NCI-H2171 (cell line): ENCODE measurements at places on chromosomes 3 and 15.
A peak's percentile ranks its signal among the peaks of the same experiment; 100 is the strongest.

GRCh38 chr15:31758126-31758525 lies 272.2 kb upstream of the CHRNA7 start:
- DNase-seq = no peak

DNA sequence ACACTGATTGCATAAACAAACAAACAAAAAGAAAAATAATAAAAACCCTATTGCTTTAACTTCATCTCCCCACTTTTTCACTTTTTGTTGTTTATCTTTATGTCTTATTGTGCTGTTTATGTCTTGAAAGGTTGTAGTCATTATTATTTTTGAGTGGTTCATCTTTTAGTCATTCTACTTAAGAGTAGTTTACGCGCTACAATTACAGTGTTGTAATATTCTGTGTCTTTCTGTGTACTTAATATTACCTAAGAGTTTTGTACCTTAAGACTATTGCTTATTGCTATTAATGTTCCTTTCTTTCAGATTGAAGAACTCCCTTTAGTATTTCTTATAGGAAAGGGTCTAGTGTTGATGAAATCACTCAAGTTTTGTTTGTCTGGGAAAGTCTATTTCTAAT lies 28.1 kb downstream of the TM4SF18 start:
- DNase-seq = no peak

- no peak for DNase-seq
Measured at GRCh38 chr15:52677593-52678467, 1.4 kb downstream of the ATOSA start.

- DNase-seq = no peak
Measured at GRCh38 chr3:23776352-23776891, 29.3 kb upstream of the UBE2E1 start.

- no peak for DNase-seq
Measured at GRCh38 chr15:52439470-52439869, 89.2 kb downstream of the MYO5A start.

GRCh38 chr3:160684368-160684740 lies 7.4 kb downstream of the ARL14 start:
- DNase-seq = no peak

DNA sequence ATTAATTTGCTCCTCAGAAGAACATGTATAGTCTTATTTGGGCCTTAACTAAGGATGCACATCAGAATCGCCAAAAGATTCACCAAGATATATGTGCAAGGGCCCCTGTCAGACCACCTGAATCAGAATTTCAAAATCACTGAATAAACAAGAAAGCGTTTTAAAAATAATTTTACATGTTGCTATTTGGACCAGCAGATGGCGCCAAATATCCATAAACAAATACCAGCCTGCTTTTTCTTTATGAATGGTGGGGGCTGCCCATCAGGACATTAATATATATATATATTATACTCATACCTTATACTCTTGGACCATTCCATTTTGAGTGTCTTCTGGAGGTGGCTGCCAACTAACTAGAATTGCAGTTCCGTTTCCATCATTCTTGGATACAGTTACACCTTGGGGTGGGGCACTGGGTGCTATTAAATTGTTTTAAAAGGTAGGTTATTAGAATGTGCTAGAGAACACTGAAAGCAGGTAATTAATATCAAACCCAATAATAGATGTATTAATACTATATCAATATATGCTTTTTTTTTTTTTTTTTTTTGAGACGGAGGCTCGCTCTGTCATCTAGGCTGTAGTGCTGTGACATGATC lies 1108.3 kb downstream of the ROBO1 start:
- DNase-seq = no peak

DNA sequence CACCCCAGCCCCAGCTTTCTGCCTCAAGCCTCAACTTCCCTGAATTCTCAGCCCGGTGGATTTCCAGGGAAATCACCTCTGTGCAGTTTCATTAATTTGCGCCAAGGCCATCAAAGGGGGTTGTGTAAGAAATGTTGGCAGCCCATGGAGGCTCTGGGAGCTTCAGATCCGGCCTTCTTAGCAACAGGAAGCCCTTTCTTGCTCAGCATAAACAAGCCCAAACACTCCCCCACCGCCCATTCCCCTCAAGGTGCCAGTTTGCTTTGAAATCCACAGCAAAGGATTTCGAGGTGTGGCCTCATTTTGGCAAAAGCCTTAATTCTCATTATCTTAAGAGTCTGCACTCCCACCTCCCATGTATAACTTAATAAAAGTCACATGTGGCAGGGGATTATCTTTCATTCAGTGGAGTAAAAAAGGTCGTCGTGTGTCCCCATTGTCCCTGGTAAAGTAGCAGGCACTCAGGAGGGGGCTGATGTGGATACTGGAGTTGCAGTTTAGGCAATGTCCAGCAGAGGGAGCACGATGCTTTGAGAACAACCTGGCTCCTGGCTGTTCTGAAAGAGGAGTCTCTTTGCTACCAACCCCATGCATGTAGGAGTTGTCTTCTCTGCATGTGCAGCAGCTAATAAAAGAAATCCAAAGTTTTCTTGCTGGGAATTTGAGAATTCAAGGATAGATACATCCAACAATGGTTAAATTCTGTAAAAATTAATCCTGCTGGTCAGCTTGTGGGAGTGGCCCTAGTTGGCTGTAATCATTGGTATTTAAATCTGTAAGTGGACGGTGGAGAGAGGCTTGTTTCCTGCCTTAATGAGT lies 39.5 kb downstream of the EBLN2 start:
- peak; percentile 28 for DNase-seq
